ENCODE measurements at places on chromosomes 7 and 10.

DNA sequence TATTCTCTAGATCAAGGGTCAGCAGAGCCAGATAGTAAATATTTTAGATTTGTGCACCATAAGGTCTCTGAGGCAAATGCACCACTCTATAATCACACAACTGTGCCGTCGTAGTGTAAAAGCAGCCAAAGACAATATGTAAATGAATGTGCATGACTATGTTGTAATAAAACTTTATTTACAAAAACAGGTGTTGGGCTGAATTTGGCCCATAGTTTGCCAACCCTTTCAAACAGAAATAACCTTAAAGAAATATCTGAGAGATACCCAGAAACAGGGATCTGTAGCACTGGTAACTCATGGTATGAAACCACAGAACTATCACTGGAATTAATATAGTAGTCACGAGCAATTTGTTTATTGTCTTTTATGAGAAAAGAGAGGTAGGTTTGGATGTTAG, 86.0 kb downstream of the ARID5B start:
- no peak for DNase-seq

GRCh38 chr10:118594392-118595063, 920 bp downstream of the PRLHR start:
- peak; percentile 43 for DNase-seq

- no peak for DNase-seq
These were observed 32.7 kb downstream of the CYP17A1 start for GRCh38 chr10:102804382-102805055.

- DNase-seq: no peak
These were observed 14.1 kb upstream of the MKX start for GRCh38 chr10:27759483-27760272.

DNA sequence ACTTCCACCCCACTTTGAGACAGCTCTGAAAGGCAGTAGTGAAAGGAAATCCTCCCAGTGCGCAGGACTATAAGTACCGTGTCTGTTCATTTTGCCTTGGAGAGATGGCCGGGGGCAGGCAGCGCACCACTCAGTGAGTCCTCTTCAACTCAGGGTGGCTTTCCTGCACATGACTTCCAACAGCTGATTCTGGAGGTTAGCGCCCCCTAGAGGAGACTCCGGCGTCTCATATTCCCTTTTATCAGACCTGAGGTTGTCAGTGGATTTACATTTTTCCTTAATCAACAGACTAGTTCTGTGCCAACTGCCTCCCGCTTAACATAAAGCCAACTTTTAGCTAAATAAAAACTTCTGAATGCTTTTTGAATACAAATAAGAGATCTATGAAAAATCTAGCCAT, 101.0 kb downstream of the HERPUD2 start:
- no peak for DNase-seq

GRCh38 chr7:115226410-115226809, 304.5 kb downstream of the MDFIC start:
- DNase-seq: no peak

- DNase-seq: no peak
These were observed 74.9 kb downstream of the RSU1 start for GRCh38 chr10:16742165-16742960.

DNA sequence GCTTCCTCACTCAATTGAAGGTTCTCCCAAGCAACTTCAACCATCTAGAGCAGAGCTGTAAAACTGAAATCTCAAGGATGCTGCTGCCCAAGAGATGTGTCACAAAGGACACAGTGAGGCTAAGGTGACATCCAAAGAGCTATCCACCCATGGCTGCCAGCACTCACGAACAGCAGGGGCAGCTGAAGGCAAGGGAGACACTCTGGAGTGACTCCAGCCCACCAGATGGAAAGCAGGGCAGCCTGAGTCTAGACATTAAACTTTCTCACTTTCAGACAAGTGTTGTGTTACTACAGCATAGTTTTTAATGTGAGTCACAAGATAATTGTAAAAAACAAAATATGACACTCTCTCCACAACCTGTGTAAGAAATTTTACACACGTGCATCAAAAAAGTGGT, 113.5 kb downstream of the LARP4B start:
- DNase-seq: no peak

DNA sequence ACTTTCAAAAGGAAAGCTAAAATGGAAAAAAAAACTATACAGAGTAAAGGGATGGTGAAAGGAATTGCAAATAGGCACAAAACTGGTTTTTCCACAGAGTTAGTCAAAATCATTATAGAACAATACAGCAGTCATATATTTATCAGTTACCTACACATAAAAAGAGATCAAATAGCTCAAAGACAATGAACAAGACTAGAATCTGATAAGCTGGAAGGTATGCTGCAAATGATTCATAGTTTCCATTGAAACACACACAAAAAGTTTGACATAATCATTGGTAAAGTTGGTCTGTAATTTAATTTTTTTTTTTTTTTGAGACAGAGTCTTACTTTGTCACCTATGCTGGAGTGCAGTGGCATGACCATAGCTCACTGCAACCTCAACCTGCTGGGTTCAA, 92.4 kb upstream of the SGCE start:
- DNase-seq: no peak

- DNase-seq: no peak
These were observed 516.4 kb downstream of the PCDH15 start for GRCh38 chr10:54284526-54285193.

GRCh38 chr7:77516085-77516484, 21.0 kb upstream of the PTPN12 start:
- no peak for DNase-seq

DNA sequence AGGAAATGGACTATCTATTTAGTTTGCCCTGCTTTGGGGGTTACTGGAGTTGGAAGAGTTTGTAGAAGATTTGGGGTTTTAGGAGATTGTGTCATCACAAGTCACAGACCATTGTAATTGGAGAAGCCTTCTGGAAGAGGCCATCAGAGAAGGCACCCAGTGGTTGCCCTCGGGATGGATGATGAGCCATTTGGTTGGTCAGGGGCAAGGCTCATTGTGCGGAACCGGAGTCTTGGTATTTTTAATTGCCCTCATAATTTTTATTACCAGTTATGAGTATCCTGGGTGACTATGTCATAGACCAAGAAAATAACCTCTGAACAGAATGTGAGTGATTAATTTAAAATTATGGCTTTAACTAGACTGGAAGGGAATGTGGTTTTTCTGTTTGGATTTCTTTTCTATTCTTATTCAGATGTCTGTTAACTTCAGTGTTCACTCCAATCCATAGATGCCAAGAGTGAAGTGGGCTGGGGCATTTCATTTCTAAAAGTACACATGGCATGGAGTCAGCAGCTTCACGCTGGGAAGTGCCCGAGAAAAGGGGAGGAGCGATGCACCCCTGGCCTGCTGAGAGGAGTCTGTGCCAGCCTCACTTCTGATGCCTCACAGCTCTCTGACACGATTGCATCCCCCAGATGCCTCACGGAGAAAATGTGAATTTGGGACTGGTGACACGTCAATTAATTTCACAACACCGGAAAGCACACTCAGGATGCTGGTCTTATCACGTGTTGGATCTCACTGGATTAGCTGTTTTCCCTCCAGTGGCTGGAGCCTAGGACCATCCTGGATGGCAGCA, 225.6 kb upstream of the IGFBP3 start:
- DNase-seq: no peak

- no peak for DNase-seq
These were observed 39.8 kb downstream of the WBP1L start for GRCh38 chr10:102783568-102783967.

GRCh38 chr10:27646194-27646593, 99.4 kb downstream of the MKX start:
- DNase-seq: no peak

DNA sequence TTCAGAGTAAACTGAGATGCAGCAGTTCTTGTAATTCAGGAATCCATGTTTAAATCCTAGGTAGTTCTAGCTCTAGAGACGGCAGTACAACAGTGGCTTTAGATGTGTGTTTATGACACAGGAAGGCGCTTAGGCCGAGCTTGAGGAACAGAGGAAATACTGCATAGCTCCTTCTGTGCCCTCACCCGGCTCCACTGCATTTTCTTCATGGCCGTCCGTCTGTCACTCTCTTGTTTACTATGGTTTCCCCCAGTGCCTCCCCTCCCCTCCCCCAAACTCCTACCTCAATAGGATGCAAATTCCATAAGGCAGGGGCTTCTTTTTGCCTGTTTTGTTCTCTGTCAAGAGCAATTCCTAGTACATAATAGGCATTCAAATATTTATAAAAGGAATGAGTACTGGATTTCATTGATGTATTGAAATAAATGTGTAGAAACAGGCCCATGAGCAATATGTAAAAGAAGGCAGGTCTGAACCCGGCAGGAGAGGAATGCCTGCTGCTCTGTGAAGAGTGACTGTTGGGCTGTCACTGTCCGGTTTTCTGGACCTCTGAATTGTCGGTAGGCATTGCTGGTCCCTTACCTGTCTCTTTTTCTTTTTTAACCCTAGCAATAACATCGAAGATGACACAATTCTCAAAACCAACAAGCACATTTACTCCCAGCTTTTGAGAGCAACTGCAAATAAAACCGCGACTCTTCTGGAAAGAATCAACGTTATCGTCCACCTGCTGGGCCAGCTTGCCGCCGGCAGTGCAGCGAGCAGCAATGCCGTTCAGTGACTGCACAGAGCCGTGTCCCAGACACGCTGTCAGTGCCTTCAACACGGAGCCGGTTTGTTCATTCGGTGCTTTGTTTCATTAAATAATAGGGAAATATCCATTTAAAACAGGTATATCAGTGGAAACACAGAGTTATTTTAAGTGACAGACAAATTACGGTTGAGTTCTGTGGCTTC, 12.7 kb downstream of the MMP21 start:
- DNase-seq: no peak

- DNase-seq: peak; percentile 81
These were observed 32.0 kb upstream of the HABP2 start for GRCh38 chr10:113520690-113521474.

GRCh38 chr7:112556633-112557032, 75.8 kb downstream of the LSMEM1 start:
- no peak for DNase-seq

GRCh38 chr10:121511943-121512342, 86.3 kb downstream of the FGFR2 start:
- no peak for DNase-seq

DNA sequence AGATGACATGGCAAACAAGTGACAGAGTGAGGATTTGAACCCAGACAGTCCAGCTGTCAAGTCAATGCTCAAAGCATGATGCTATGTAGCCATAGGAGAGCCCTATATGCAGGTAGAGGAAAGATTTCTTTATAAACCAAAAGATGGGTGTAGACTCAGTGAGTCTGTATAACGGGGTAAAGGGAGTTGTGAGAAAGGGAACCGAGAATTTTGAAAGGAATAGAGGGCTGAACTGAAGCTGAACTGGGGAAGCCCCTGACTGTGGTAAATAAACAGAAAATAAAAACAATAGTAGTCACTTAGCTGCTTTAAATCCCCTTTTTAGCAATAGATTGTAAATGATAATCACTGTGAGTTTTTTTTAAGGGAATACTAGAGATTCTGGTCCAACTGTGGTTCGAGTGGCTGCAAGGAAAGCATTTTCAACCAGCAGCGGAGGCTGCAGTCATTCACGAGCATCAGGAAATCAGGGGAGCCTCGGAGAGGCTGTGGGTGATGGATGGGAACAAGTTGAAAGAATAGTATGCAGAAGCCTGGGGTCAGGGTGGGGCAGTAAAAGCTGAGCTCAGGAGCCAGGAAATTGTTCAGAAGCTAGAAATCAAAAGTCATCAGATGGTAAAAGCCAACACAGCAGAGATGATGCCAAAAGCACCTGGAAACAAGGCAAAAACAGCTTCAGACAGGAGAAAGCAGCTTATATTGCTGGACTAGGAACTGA, 393.5 kb downstream of the GFRA1 start:
- DNase-seq: no peak

- DNase-seq: peak; percentile 74
These were observed 116.8 kb upstream of the PRSS1 start for GRCh38 chr7:142632271-142633134.

- DNase-seq: peak; percentile 73
These were observed 561.2 kb upstream of the PHF14 start for GRCh38 chr7:10412422-10413019.

- DNase-seq: peak; percentile 24
These were observed 215.6 kb downstream of the GPR37 start for GRCh38 chr7:124550036-124550435.

DNA sequence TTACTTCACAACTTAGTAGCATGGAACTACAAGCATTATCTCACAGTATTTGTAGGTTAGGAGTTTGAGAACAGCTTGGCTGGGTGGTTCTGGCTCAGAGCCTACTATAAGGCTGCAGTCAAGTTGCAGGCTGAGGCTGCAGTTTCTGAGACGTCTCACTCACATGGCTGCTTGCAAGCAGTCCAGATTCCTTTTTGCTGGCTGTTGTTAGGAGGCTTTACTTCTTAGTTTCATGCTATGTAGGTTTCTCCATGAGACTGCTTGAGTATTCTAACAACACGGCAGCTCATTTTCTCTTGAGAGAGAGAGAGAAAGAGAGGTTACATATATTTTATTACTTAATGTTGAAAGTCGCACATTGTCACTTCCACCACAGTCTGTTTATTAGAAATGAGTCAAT, 1073.9 kb downstream of the NXPH1 start:
- no peak for DNase-seq

GRCh38 chr10:113961182-113962031, 82.3 kb upstream of the ADRB1 start:
- no peak for DNase-seq

GRCh38 chr7:35386816-35387706, 133.2 kb upstream of the TBX20 start:
- no peak for DNase-seq

GRCh38 chr10:77636967-77637531, 559 bp downstream of the KCNMA1 start:
- no peak for DNase-seq

DNA sequence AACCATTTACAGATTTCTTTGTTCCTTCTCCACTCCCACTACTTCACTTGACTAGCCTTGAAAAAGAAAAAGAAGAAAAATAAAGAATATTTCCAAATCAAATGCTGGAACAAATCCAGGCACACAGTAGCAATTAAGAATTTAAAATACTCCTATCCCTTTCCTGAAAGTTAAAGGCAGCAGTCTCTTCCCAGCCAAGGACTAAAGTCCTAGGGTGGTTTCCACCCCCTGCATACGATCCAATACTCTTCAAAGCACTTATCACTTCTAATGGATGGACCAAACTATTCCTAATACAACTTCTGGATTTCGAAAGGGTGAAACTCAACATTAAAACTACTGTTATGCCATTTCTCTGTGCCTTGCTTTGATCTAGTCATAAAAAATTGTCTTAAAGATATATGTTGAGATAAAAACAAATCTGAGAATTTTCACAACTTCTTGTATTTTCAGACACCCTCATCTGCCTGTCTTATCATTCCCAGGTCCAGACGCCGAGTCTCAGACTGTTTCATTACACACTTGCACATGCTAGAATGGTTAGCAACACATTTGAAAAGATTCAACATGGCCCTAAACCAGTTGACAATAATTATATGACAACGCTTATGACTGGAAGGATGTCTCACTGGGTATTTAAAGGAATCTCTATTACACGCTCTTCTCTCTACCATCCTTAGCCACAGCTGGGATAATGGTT, 13.4 kb downstream of the ELMO1 start:
- DNase-seq: no peak

GRCh38 chr10:69505636-69506318, 54.5 kb downstream of the TSPAN15 start:
- peak; percentile 1 for DNase-seq

GRCh38 chr7:150421831-150422230, 28.6 kb upstream of the GIMAP8 start:
- no peak for DNase-seq

All from Ammon's horn (tissue), 1 donor.